ENCODE measurements at places on chromosomes 5 and 9.

- DNase-seq: peak; percentile 64
These were observed 557 bp downstream of the PJA2 start for GRCh38 chr5:109408991-109409843.

DNA sequence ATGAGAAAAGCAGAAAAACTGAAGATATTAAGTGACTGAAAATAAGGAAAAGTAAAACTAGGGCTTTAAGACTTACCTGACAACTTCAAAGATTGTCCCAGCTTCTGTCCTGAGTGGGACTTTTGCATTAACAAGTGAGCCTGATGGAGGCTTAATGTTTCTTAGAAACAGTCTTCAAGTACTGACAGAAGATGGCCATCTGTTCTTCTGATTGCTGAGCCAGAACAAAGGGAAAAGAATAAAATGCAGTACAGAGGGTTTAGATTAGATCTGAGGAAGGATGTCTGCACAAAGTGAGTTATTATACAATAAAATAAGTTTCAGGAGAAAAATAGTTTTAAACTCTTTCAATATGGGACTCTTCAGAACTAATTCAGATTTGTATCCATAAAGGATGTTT, 500.7 kb downstream of the CETN3 start:
- no peak for DNase-seq

DNA sequence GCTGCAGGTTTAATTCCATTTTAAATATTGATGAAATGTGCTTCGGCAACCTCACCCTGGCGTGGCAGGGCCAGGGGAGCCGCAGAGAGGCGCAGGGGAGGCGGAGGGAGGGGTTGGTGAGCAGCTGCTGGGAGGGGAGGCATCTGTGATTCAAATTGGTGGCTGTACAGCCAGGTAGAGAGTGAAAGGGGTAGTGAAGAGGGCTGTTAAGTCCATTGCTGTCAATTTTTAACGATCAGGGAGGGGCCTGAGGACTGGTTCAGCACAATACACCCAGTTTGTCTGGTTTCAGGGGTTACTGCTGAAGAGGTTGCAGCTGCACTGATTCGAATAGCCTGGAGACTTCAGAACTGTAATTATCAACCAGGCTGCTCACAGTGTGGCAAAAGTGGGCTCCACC, 31.3 kb downstream of the LHX6 start:
- no peak for DNase-seq

DNA sequence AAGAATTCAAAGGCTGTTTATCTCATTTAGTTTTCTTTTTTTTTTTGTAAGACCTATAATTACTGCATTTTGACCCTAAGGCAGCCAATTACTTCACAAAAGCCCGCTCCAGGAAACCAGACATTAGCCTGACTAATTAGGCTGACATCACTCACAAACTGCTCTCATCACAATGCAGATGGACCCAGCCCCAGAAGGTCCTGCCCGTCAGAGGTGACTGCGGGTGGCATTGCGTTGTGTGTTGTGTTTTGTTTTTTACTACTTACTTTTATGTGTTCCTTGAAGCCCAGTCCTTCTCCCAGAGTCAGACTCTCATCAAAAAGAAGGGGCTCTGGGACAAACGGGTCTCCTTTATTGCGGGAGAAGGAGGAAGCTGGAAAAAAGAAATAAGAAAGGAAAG, 172.2 kb downstream of the HSD17B3 start:
- no peak for DNase-seq

DNA sequence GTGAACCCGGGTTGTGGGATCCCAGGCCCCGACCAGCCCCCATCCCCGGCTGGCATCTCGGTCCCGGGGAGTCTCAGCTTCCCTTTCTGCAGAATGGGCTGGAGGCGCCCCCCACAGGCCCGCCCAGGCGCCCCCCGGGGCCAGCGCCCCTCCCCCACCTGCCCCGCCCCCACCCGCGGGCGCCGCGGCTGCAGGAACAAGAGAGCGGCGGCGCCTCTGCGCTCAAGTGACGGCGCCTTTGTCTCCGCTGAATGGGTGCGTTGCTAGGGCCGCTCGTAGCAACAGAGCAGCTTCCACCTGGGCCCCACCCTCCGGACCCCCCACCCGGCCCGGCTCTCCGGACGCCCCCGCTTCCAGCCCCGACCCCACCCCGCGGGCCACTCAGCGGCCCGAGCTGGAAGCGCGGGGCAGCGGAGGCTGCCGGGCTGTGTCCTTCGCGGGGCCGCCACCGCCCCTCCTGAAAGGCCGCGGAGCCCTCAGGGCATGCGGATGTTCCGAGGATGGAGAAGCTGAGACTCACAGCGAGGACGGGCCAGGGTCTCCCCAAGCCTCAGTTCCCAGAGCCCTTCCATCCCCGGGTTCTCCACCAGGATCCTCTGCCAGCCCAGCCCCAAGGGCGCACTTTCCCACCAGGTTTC, 27.5 kb downstream of the ADGRD2 start:
- no peak for DNase-seq

DNA sequence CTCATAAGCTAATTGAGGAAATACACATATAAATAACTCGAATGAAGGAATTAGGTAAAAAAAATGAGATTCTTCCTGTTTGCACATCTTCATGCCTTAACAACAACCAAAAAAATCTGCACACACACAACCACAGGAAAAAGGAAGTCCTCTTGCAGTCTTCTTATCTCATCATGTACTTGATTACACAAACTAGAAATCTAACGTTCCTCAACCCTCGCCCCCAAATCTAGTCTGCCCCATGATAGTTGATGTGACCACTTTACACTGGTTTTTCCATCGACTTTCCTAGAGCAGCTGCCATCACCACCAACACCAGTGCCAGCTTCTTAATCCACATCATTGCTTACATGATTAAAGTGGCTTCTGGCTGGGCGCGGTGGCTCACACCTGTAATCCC, 31.2 kb upstream of the RNU6ATAC start:
- no peak for DNase-seq

DNA sequence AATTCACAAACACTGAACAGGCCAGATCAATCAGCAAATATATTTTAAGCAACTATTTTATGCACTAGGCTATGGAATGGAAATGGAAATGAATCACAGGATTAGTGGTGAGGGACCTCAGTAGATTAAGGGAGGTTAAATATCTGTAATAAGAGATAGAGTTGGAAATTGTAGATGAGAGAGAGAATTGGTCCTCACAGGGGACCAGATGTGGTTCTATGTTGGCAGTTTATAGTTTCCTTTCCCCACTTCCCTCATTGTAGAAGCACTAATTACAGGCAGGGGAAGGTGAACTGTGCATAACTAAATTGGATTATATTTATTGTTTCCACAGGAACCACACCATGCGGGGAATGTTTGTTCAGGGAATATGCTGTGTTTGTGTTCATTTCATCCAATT, 496.2 kb downstream of the ARHGEF28 start:
- no peak for DNase-seq

DNA sequence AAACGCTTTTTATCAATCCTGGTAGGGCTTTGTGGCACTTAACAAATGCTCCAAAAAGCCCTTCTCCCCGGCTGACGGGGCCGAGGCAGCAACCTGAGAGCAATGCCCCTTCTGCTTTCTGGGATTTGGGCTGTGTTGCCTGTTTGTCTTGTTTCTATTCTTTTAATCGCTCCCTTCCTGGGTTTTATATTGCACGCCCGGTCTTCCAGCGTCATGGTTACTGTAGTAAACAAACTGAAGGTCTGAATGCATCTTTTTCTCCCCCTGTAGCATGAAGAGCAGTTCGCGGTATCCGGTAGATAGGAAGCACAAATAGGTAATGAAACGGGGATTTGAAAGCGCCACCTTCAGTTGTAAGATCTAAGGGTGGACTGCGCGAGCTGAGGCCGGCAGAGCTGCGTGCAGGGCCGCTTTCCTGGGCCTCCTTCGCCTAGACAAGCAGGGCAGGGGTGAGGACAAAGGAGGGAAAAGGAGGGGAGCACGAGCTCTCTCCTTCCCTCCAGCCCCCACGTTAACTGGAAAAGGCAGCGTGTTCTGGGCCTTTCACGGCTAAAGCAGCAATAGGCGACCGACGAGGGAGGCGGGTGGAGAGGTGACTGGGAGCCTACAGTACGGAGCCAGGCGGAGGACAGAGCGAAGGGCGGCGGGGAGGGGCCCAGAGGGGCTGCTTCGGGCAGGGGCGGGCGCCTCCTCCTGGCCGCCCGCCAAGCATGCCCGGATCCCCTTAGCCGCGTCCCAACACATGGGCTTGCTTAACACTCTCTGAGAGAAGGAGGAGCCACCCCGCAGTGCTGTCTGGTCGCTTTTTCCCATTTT, 49.3 kb upstream of the ZNF366 start:
- peak; percentile 79 for DNase-seq
